ENCODE measurements at places on chromosomes 4 and X.

DNA sequence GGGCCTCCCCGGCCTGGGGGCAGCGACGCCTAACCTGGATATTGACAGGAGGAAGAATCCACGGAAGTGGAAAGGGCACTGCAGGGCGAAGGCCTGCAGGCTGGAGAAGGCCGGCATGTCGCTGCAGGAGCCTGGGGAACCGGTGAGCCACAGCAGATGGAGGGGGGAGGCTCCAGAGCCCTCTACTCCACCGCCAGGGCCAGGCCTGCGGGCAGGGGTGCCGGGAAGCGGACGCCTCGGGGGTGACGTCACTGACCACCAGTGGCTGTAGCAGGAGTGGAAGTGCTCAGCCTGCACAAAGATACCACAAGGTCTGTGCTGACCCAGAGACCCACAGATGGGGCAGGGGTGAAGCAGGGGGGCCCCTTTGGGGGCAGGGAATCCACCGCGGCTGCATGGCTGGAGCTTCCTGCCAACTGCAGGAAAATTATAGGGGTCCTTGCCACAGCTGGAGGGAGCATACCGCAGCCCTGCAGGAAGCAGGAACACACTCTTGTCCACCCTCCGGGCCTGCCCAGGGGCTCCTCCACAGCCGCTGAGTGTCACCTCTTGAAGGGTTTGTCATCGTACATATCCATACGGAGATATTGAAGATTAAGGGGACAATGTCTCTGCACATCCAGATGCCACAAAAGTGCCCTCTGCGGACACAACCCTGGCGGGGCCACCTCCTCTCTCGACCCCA, 7.6 kb upstream of the HTRA3 start:
- no peak for DNase-seq

DNA sequence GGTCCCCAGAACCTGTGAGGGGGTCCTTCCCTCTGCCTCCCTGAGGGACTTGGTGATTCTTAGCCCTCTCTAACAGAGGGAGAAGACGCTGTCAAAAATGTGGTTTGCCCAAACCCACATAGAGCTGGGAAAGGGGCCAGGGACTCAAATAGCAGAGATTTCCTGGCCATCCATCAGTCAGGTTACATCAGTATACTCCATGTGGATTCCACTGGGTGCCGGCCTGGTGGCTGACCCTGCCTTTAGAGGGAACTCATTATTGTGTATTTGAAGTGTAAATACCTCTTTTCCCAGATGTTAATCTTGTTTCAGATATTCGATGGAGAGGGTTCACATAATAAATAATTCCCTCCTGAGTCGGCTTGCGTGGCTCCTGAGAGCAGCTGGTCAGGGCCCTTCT, 130.3 kb downstream of the TBL1X start:
- DNase-seq = no peak

GRCh38 chr4:107709916-107710315, 10.1 kb downstream of the PAPSS1 start:
- DNase-seq = no peak

DNA sequence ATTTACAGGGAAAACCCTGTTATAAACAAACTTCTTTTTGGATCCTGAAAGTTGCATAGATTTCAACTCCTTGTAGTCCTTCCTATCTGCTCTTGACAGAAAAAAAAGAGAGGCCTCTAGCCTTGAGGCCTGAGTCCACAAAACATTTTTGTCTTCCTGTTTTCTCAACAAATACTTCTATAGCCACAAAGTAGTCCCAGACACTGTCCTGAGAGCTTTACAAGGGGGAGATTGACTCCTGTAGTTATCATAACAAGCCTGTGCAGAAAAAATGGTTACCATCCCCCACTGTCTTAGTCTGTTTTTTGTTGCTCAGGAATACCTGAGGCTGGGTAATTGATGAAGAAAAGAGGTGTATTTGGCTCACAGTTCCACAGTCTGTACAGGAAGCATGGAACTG, 35.2 kb downstream of the PCDH7 start:
- no peak for DNase-seq

GRCh38 chr4:119299741-119300100, 22.2 kb downstream of the FABP2 start:
- no peak for DNase-seq

DNA sequence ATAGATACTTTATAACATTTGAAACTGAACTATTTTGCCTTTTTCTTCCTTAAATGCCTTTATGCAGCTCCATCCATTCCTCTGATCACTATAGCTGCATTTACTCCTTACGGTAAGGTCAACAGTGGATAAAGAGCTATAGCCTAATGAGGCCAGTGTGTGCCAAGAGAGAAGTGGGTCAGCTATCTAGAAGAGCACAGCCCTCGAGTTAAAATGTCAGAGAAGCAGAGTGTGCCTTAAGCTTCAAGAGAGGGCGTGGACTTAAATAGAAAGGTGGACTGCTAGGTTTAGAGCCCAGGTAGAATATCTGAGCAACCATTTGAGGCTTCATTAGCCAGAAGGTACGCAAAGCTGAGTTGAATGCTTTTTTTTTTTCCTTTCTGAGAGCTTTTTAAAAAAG, 347.4 kb downstream of the BMPR1B start:
- DNase-seq = no peak

GRCh38 chr4:80183250-80184052, 13.9 kb upstream of the PRDM8 start:
- DNase-seq = no peak

DNA sequence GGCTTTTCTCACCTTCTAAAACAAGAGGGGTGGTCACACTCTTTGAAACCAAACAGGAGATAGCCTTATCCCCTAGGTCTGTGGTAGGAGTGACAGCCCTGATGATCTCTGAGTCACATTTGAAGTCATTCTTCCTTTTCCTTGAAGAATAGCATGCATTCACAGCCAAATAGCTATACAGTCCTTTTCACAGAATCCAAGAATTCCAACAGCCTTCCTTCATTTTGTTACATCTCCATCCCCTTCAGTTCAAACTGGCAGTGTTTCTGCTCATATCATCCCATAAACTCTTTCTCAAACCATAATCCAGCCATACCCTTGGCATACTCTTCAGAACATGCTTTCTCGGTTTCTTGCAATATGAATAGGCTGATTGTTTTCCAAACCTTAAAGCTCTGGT, 33.3 kb upstream of the TMEM184C start:
- DNase-seq = no peak

DNA sequence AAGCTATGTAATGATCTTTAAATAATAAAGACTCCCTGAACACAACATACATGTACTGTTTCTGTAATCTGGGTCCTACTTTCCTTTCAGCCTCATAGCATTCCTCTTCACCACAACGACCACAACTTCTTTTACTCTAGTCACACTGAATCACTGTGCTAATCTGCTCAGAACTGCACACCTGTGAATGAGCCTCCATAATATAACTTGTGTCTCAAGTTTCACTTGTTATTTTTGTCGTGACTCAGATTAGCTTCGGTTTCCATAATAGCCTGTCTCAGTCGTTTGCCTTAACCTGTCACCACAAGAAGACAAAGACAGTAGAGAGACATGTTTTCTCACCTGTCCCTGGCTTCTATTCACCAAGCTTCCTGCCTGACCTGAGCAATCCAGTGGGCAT, 61.8 kb downstream of the MAGED1 start:
- no peak for DNase-seq

- DNase-seq = no peak
These were observed 294.0 kb upstream of the UGT8 start for GRCh38 chr4:114304567-114304966.

DNA sequence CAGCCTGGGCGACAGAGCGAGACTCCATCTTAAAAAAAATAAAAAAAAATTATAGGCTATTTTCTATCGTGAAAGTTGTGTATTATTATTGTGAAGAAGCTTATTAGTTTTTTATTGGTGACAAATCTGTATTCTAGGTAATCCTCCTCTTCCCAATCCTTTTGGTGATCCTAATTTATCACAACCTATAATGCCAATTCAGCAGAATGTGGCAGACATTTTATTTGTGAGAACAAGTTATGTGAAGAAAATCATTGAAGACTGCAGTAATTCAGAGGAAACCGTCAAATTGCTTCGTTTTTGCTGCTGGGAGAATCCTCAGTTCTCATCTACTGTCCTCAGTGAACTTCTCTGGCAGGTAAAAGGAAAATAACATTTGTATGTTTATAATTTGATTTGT, 109.4 kb upstream of the DDX3X start:
- no peak for DNase-seq

- DNase-seq = no peak
These were observed 690.6 kb downstream of the DMD start for GRCh38 chrX:32520789-32521188.

DNA sequence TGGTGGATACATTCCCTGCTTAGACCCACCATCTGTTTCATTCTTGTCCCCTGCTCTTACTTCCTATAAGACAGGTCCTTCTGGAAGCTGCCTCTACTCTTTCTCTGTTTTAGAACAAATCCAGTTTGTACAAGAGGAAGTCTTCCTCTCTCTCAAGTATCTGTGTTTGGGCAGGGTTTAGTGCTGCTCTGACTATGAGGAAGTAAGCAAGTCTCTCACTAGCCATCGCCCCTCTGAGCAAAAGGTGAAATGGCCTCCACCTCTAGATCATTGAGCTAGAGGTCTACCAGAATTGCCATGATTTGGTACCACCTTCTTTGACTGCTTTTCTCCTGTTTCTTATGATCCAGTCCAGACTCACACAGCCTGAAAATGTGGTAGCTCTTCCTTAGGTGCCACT, 8.4 kb downstream of the BTK start:
- DNase-seq = no peak

DNA sequence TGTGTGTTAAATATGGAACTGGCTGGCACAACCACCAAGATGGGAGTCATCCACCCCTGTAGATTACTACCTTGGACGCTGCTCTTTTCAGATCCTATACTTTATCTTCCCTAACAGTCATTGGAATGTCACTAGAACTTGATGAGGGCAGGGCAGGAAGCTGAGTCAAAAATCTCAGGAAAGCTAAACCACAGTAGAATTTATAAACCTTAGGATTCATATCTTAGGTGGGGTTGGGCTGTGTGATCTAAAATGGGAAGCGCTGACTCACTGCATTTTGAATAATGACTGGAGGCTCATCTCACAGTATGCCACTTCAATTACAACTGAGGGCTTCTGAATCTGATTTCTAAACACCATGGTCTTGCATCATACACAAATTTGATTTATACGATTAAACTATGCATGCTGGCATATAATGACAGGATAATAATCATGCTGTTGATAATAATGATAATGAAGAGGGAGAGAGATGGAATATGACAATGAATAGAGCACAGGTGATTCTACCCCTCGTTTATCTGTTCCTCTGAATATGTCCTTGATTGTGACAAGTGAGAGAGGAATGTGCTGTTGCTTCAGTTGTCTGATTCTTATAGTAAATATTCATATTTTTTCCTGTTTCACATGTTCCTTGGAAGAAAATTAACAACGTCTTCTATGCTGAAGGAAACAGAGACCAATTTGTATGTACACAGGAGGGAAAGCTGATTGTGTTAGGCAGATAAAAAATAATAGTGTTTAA, 270.3 kb upstream of the HS3ST1 start:
- no peak for DNase-seq

- DNase-seq = no peak
These were observed 761 bp upstream of the FRYL start for GRCh38 chr4:48780865-48781214.

GRCh38 chrX:71212536-71212935, 10.5 kb upstream of the GJB1 start:
- DNase-seq = no peak

GRCh38 chr4:31362756-31363155, 642.6 kb downstream of the PCDH7 start:
- DNase-seq = no peak

DNA sequence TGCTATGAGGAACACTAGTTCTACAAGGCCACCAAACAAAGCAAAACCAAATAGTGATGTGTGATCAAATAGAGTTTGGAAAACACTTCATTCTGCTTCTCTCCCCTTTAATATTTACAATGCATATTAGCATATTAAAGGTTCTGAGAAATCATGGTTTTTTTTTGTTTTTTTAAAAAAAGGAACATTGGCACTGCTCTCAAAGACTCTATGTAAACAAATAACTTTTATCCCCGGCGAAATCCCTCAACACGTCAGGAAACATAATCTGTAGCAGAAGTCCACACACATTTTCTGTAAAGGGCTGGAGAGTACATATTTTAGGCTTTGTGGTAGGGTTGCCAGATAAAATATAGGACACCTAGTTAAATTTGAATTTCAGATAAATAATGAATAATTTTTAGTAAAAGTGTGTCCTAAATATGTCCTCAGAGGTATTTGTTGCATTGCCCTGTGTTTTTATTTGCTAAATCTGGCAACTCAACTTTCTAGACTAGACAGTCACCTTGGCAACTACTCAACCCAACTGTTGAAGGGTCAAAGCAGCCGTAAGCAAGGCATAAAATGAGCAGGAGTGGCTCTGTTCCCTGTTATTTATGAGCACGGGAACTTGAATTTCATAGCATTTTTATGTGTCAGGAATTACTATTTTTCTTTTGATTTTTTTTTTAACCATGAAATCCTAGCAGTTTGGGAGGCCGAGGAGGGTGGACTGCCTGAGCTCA, 8.6 kb downstream of the SPATA4 start:
- DNase-seq = no peak

DNA sequence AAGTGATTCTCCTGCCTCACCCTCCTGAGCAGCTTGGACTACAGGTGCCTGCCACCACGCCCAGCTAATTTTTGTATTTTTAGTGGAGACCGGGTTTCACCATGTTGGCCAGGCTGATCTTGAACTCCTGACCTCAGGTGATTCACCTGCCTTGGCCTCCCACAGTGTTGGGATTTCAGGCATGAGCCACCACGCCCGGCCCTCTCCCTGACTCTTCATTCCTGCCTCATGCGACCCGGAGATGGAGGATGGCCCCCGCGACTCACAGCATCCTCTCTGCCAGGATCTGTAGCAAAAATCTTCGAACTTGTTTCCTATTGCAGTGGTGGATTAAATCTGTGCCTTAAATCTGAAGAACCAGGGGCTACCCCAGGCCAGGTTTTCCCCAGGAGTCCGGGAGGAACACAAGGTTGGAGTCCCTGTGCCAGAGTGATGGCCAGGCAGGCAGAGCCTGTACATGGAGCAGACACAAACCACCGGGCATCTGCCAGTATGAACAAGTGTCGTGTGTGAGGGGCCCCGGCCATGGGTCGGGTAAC, 11.5 kb downstream of the CPLX1 start:
- DNase-seq = no peak

DNA sequence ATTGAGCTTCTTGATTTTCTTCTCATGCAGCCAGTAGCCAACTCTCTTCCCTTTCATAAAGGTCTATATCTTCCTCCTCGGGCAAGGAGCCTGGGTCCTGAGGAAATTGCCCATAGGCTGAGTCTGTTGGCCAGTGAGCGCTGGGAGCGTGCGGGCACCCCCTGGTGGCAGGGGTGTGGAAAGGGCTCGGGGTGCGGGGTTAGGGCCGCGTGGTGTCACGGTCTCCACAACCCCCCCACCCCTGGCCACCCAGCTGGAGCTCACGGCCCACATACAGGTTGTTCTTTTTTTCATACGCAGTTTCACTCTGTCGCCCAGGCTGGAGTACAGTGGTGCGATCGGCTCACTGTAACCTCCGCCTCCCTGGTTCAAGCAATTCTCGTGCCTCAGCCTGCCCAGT, 13.1 kb downstream of the RBM10 start:
- no peak for DNase-seq

DNA sequence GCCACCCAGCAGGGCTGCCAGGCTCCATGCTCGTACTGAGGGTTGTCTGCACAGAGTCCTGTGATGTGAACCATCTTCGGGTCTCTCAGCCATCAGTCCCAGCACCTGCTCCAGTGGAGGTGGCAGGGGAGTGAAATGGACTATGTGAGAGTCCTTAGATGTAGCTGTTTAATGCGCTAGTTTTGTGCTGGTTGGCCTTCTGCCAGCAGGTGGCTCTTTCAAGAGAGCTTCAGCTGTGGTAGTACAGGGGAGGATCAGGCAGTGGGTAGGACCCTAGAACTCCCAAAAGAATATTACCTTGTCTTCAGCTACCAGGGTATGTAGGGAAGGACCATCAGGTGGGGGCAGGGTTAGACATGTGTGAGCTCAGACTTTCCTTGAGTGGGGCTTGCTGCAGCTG, 1066.0 kb downstream of the GLUD2 start:
- no peak for DNase-seq

Data from iPS DF 19.7 (cell line).